ENCODE measurements at places on chromosomes 4 and X.

- no peak for DNase-seq
Observed at GRCh38 chr4:74379912-74380311, 15.0 kb downstream of the EREG start.

- DNase-seq, result no peak
Observed at GRCh38 chr4:140102421-140102820, 51.6 kb downstream of the MAML3 start.

DNA sequence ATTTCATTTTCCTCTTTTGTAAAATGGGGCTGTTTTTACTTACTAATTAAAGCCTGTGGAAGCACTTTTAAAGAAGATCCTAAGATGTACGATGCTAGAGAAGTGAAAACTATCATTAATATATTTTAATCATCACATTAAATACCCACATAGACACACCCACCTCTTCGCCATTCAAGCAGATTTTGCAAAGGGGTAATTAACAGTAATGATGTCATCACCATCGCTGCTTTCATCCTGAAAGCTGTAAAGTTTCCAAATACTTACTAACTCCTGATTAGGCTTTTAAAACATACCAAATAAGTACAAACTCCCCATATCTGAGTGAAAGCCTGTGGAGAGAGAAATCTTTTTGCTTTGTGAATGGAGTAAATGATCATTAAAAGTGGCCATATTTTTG is 17.6 kb upstream of the NYX start:
- no peak for DNase-seq

GRCh38 chr4:36917413-36917812 is 327.1 kb upstream of the NWD2 start:
- DNase-seq, result no peak

GRCh38 chrX:120452131-120452530 is 17.0 kb downstream of the LAMP2 start:
- no peak for DNase-seq

DNA sequence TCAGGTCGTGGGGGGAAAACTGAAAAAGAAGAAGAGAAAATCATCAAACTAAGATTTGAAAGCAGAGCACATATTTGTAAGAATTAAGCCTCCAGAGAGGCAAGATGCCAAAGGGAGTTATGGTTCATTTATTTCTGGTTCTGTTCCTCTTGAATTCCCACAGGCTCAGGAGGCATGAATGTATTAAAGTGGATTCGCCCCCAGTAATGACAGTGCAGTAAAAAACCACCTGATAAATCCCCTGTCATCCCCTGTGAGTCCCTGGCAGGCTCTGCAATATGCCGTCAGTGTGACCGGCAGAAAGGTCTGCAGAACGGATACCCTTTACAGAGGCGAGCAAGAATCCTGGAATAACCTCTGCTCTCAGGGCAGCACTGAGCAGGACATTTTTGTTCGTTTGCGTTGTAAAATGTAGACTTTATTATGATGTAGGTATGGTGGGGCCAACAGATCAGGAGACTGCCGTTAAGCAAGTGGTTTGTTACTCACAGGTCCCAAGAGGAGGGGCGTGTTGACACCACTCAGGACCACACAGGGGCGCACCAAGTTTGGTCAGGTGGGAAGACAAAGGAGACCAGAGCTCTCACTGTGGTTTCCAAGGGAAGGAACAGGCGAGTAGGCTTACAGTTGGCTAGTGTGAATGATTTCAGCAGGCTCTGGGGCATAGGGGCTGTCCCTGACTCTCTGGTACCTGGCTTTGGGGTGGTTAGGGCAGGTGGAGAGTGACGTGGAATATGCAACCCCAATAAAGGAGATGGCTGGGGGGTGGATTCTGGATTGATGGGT is 75.3 kb downstream of the DHRSX start:
- no peak for DNase-seq

DNA sequence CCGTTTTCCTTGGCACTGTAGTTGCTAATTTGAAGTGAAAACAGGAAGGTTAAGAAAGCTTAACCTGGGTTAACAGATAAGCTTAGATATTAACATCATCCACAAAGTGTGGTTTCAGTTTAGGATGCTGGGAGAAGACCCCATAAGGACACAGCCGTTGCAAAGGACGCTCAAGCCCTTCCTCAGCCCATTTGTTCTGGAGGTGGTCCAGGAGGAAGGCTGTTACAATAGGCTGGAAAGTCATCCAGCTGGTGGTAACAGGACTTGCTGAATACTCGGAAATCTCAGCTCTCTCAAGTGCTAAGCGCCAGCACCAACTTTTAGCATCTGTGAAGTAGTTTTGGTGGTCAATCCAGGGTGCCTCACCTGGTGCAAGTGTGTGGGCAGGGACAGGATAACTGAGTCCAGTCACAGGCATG is 14.2 kb downstream of the CHST7 start:
- DNase-seq, result no peak

DNA sequence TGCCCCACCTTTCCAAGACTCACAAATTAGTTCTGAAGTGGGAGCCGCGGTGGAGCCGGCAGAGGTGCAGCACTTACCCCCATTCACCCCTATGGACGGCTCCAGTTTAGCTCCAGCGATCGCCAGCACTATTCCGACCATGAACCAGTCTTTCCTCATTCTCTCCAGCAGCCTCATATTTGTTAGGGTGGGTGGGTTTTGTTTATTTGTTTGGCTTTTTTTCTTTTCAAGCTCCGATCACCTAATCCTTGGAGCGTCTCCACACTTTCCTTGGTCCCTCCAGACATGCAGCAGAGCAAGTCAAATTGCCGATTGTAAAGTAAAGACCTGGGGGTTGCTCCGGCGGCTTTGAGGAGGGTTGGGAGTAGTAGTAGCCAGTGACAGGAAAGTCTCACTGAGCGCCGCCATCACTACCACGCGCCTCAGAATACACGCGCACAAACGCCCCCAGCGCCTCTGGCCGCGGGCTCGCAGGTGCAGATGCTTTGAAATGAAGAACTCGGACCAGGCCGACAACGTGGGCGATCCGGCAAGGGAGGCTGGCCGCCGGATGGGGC is at the start of gene SLC10A7:
SLC10A7 (minus strand) TSS at position 400 of the 557 bp plus-strand sequence; CDS start at position 177, 223 bp downstream.
- peak; percentile 25 for DNase-seq

GRCh38 chr4:138174981-138175794 is 67.0 kb downstream of the SLC7A11 start:
- no peak for DNase-seq

- no peak for DNase-seq
Observed at GRCh38 chr4:176358083-176358469, 38.3 kb downstream of the SPCS3 start.

- DNase-seq, result no peak
Observed at GRCh38 chr4:131427000-131427399, 1722.1 kb upstream of the PCDH10 start.

GRCh38 chr4:1447676-1448588 is 41.7 kb upstream of the NKX1-1 start:
- no peak for DNase-seq

DNA sequence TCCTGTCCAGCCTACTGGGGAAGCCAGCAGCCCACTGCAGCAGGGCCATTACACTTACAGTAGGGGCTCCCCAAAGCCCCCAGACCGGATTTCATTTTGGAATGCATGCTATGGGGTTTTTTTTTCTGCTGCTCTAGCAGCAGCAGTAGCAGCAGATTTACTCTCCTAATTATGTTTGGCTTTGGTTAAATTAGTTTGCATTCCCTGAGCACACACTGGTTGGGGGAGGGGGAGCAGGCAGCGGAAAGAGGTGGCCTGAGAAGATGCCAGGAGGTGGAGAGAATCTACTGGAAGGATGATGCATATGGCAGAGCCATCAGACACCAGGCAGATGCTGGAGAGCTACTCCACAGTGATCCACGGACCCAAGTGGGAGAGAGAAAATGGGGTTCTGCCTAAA is 109.6 kb downstream of the LDB2 start:
- no peak for DNase-seq
